IPS DF 6.9 (cell line): ENCODE measurements at places on chromosomes 13 and 19.

DNA sequence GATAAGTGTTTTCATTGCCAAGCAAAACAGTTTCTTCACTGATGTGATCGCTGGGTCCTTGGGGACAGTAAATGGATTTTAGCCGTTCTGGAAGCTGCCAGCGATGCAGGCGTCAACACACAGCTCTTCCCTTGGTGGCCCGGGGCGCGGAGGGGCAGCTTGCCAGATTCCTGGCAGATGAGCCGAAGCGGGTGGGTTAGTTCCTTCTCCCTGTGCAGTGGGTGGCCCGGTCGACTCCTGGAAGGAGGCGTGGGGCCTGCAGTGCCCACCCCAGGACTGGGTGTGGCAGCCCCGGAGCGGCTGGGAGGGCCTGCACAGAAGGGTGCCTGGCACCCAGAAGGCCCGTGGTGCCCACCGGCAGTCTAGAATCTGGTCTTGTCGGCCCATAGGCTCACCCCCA lies 69.0 kb downstream of the KDM4B start:
- no peaks in the 10 kb centered on the region for H3K4me1 ChIP-seq
- no peaks in the 10 kb centered on the region for H3K27me3 ChIP-seq
- H3K27ac ChIP-seq = no peak overlapping the region
- H3K4me3 ChIP-seq = no peak overlapping the region
- H3K36me3 ChIP-seq = peaks cover 15% of the 10 kb centered on the region

- H3K36me3 ChIP-seq = no peaks in the 10 kb centered on the region
- H3K4me1 ChIP-seq = no peaks in the 10 kb centered on the region
- DNase-seq = no peak
- H3K27me3 ChIP-seq = no peaks in the 10 kb centered on the region
- H3K27ac ChIP-seq = no peak overlapping the region
- no peak overlapping the region for H3K4me3 ChIP-seq
Measured at GRCh38 chr13:20181188-20181587, 11.6 kb downstream of the GJB2 start.

GRCh38 chr19:35554076-35554475 lies 8.7 kb downstream of the TMEM147 start:
- peaks cover 6% of the 10 kb centered on the region for H3K36me3 ChIP-seq
- H3K27ac ChIP-seq = no peak overlapping the region
- no peaks in the 10 kb centered on the region for H3K27me3 ChIP-seq
- DNase-seq = no peak
- H3K4me3 ChIP-seq = no peak overlapping the region
- H3K4me1 ChIP-seq = peaks cover 5% of the 10 kb centered on the region; the same call in 1 of the 2 replicates

GRCh38 chr13:27827646-27828045 lies 35.4 kb downstream of the GSX1 start:
- DNase-seq = no peak
- no peaks in the 10 kb centered on the region; the same call in 1 of the 2 replicates for H3K4me1 ChIP-seq
- H3K4me3 ChIP-seq = no peak overlapping the region

DNA sequence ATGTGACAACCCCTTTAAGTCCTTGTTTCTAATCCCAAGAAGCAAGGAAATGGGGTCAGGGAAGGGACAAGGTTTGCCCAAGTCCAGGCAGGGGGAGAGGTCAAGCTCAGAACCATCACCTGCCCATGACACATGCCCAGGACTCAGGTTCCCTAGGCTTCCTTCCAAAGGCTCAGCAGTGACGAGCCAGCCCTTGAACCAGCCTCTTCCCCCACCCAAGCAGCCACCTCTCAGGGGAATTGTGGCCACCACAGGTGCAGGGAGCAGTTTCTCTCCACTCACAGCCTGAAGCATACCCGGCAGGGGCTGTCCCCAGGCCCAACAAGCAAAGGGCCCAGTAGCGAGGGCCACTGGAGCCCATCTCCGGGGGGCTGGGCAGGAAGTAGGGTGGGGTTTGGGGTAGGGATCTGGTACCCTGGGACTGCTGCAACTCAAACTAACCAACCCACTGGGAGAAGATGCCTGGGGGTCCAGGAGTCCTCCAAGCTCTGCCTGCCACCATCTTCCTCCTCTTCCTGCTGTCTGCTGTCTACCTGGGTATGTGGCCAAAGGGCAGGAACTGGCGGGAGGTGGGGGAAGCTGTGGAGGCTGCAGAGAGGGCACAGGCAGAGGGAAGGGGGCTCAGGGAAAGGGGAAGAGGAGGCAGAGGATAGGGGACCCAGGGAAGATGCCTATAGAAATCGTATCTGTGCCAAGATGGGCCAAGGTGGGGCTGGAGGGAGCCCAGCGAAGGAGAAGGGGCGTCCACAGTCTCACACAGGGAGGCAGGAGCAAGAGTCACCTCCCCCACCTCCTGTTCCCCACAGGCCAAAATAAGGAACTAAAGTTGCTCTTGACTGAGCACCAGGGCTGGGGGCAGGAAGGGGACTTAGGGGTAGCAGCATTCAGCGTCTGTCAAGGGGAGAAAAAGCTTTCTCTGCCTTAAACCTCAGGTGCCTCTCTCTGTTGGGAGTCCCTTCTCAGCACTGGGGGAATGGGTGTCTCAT lies at the start of gene CD79A:
Gene CD79A (plus strand): TSS at position 433 of the 986 bp plus-strand sequence. CDS start 26 bp downstream, at position 459.
- no peaks in the 10 kb centered on the region; the same call in 1 of the 2 replicates for H3K27me3 ChIP-seq
- H3K36me3 ChIP-seq = no peaks in the 10 kb centered on the region
- no peaks in the 10 kb centered on the region for H3K4me1 ChIP-seq
- DNase-seq = no peak
- H3K27ac ChIP-seq = no peak within 1 kb of the TSS

- no peaks in the 10 kb centered on the region for H3K27me3 ChIP-seq
- DNase-seq = no peak
- no peak overlapping the region for H3K4me3 ChIP-seq
Measured at GRCh38 chr19:44869733-44870470, 21.2 kb upstream of the TOMM40 start.

- H3K27me3 ChIP-seq = no peaks in the 10 kb centered on the region
- peak overlapping the region; percentile 56; the same call in 1 of the 2 replicates for H3K4me3 ChIP-seq
- H3K36me3 ChIP-seq = no peaks in the 10 kb centered on the region
- no peak overlapping the region for H3K27ac ChIP-seq
- peaks cover 15% of the 10 kb centered on the region for H3K4me1 ChIP-seq
Measured at GRCh38 chr19:39405958-39406655, 540 bp upstream of the ZFP36 start.

GRCh38 chr13:95247852-95248251 lies 53.4 kb downstream of the ABCC4 start:
- no peaks in the 10 kb centered on the region for H3K27me3 ChIP-seq
- no peak overlapping the region for H3K4me3 ChIP-seq
- H3K36me3 ChIP-seq = no peaks in the 10 kb centered on the region
- no peak overlapping the region for H3K27ac ChIP-seq
- no peak for DNase-seq

GRCh38 chr13:112680741-112681360 lies 9.0 kb upstream of the ATP11A start:
- no peak for DNase-seq
- no peaks in the 10 kb centered on the region for H3K4me1 ChIP-seq
- H3K27ac ChIP-seq = no peak overlapping the region
- no peak overlapping the region for H3K4me3 ChIP-seq
- no peaks in the 10 kb centered on the region for H3K27me3 ChIP-seq

- no peak overlapping the region for H3K27ac ChIP-seq
- no peak overlapping the region for H3K4me3 ChIP-seq
- no peaks in the 10 kb centered on the region for H3K27me3 ChIP-seq
Measured at GRCh38 chr19:16457954-16458331, 13.8 kb downstream of the EPS15L1 start.

DNA sequence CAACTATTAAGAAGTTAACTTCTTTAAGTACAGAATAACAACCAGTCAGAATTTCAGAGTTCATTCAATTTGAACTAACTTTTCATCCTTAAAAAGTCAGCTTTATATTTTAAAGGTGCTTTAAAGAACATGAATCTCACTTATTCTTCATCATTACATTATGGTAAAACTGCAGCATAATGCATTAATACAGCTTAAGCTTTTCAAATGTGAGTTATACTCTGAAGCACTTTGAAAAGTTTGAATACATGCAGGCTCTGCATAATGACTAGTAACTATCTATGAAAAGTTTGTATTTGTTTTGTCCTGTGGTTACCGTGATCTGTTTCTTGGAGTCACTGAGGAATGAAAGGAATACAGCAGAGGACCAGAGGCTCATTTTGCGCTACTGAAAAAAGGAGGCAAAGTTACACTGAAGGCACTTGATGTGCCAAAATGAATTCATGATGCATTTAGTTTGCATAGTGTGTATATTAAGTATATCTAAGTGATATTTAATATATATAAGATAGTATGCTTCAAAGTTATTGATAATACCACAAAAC lies 4.1 kb downstream of the PCDH17 start:
- no peak for DNase-seq
- no peaks in the 10 kb centered on the region for H3K36me3 ChIP-seq
- H3K4me3 ChIP-seq = no peak overlapping the region
- H3K27ac ChIP-seq = no peak overlapping the region
- H3K27me3 ChIP-seq = peaks cover 40% of the 10 kb centered on the region

DNA sequence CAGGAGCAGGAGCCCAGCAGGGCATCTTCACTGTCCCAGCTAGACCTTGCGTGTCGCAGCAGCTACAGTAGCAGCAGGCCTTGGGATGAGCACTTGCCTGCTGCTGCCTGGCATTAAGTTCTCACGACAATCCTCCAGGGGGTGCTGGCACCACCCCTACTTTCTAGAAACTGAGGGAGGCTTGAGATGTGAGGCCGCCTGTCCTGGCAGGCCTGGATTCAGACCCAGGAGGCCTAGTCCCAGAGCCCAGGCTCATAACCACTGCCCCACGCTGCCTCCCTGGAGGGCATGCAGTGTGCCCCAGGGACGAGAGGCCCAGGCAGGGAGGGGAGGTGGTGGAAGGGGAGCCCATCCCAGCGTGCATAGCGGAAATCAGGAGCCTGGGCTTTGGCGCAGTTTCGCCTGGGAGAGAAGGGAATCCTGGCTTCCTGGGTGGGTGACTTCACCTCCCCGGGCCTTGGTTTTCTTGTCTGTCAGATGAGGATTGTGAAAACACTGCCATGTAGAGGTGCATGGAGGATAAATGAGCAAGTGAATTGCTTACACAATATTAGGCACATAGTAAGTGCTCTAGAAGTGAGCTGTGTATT lies 26.1 kb downstream of the PPP5C start:
- H3K27me3 ChIP-seq = no peaks in the 10 kb centered on the region
- peak; percentile 41 for DNase-seq
- no peak overlapping the region for H3K4me3 ChIP-seq
- peak overlapping the region; percentile 23 for H3K27ac ChIP-seq
- peaks cover 11% of the 10 kb centered on the region for H3K36me3 ChIP-seq
- H3K4me1 ChIP-seq = peaks cover 13% of the 10 kb centered on the region

- no peaks in the 10 kb centered on the region for H3K36me3 ChIP-seq
- no peak overlapping the region for H3K27ac ChIP-seq
- H3K4me3 ChIP-seq = peak overlapping the region; percentile 2; the same call in 1 of the 2 replicates
Measured at GRCh38 chr19:6091771-6092291, 18.5 kb downstream of the RFX2 start.

- DNase-seq = no peak
- no peak overlapping the region for H3K4me3 ChIP-seq
- H3K36me3 ChIP-seq = no peaks in the 10 kb centered on the region
- no peak overlapping the region for H3K27ac ChIP-seq
- H3K27me3 ChIP-seq = no peaks in the 10 kb centered on the region
- H3K4me1 ChIP-seq = no peaks in the 10 kb centered on the region
Measured at GRCh38 chr13:33550885-33551284, 265.3 kb upstream of the STARD13 start.
